ENCODE measurements at places on chromosomes 11 and 22.

DNA sequence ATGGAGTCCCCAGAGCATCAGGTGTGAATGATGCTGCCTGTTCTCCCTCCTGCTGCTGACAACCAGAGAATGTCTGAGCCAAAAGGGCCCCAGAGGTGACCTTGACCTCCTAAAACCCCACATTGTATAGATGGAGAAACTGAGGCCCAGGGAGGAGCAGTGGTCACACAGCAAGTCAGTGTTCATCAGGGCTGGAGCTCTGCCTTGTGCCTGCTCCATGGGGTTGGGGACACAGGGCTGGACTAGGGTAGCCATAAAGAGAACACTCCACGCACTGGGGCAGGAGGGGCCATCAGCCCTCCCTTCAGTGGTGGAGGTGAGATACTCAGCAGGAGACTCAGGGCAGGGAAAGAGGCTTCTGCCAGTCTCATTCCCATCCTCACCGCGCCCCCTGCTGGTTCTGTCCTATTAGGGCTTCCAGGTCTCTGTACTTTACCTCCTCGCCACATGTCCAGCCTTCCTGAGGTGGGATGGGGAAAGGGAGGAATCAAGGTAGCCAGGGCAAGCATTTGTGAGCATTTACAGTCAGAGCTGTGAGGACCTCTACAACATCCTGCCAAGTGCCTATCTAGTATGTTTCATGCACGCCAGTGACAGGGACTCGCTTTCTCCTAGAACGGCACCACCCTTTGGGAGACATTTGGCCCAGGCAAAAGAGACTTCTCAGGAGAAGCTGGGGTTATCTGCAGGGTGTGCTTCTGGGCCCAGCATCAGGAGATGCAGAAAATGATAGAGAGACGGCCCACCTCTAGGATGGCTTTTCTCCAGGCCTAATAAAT lies 43.2 kb downstream of the NEU3 start:
- DNase-seq, result peak; percentile 70

- DNase-seq, result no peak
These were observed 226.9 kb upstream of the B3GAT1 start for GRCh38 chr11:134638796-134639430.

- DNase-seq, result no peak
These were observed 4.5 kb downstream of the TMPRSS4 start for GRCh38 chr11:118081241-118081958.

DNA sequence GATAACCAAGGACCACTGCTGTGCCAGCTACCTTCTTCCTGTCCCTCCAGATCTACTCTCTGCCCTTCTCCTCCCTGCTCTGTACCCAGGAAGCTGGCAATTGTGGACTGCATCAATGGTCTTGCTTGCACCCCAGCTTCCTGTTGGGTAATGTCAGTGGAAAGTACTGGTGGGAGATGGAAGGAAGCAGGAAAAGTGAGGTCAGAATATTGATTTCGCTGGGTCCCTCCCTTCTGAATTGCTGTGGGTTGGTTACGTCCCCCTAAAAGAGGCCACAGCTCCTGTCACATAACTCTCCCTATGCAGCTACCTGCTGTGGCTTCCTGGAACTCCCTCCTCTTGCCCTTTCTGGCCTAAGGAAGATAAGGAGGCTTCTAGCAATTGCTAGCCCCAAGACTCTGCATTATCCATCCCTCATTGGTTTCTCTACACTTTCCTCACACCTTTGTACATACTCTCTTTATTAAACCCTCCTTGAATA lies 81.2 kb downstream of the RASSF10 start:
- DNase-seq, result no peak

GRCh38 chr22:33757041-33757801 lies 163.1 kb downstream of the LARGE1 start:
- no peak for DNase-seq

DNA sequence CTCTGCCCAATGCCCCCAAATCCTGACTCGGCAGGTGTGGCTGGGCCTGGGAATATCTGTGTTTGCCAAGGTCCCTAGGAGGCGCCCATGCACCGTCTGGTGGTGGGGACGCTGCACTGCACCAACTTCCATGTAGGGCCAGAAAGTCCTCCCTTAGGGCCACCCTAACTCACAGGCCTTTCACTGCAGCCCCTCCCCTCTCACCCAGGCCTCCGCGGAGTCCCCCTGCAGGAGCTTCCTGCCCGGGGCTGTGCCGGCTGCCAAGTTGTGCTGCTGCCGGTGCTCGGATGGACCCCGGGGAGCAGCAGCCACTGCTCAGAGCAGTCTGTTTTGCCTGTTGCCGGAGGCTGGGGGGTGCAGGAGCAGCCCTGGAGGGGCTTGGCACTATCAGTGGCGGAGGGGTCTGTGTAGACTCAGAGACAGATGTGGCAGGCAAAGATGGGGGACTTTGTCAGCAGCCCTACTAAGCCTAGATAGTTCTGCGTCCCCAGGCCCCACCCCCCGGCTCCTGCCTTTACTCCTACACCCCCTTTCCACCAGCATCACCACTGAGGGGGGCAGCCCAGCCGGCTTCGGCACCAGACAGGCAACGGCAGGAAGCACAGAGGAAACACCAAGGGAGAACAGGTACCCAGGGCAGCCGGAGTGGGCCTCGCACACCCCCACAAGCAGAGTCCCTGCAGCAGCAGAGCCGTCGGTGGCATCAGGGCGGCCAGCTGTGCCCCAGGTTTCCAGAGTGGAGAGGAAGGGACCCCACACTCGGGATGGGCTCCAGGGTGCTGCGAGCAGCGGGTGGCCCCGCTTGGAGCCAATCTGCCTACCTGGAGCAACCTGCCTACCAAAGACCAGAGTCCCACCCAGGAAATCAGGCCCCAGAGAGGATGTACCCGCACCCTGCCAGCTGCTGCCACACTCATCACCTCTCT lies 124.3 kb downstream of the TRIM29 start:
- no peak for DNase-seq

- no peak for DNase-seq
These were observed 2.1 kb downstream of the CLDN25 start for GRCh38 chr11:113781682-113782081.

- DNase-seq, result peak; percentile 57
These were observed 20.8 kb upstream of the TXNRD2 start for GRCh38 chr22:19962246-19962908.

GRCh38 chr11:118443590-118444218 lies 7.4 kb downstream of the KMT2A start:
- no peak for DNase-seq

GRCh38 chr22:21104126-21104691 lies 58.5 kb downstream of the LRRC74B start:
- no peak for DNase-seq

- no peak for DNase-seq
These were observed 200.6 kb downstream of the DBX1 start for GRCh38 chr11:19959648-19960059.

- DNase-seq, result no peak
These were observed 3.3 kb downstream of the RAB6A start for GRCh38 chr11:73757598-73757997.

- no peak for DNase-seq
These were observed 113.1 kb downstream of the RBFOX2 start for GRCh38 chr22:35915477-35916013.

DNA sequence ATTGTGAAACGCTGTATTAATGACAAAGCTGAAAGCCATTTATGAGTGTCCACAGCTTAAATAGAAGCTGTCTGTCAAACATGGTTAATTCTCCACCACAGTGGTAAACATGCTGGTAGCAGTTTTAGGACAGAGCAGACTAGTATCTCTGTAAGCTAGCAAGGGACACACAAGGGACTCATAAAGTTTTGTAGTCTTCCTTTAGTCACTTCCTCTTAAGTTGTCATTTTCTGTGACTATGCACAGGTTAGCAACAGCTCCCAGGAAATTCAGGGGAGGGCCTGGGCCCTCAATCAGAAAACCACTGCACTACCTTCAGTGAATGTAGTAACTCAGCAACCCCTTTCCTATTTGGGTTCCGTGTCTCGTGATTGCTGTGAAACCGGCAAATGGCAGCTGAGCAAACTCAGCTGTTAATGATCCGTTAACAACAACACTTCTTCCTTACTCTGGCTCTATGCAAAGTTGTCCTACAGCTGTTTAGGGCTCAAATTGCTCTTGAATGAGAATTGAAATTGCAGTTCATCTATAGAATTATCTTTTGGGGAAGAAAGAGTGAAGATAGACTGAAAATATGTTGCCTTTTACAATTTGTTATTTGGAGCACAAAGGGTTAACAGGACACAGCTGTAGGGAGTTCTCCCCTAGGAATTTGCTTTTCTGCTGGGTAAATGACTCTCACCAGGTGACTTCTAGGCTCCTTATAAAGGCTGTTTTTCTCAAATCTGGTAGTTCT lies at the start of gene MMP26:
Gene MMP26, plus strand, starts transcription at position 731 of the 736 bp plus-strand sequence.
- DNase-seq, result no peak

DNA sequence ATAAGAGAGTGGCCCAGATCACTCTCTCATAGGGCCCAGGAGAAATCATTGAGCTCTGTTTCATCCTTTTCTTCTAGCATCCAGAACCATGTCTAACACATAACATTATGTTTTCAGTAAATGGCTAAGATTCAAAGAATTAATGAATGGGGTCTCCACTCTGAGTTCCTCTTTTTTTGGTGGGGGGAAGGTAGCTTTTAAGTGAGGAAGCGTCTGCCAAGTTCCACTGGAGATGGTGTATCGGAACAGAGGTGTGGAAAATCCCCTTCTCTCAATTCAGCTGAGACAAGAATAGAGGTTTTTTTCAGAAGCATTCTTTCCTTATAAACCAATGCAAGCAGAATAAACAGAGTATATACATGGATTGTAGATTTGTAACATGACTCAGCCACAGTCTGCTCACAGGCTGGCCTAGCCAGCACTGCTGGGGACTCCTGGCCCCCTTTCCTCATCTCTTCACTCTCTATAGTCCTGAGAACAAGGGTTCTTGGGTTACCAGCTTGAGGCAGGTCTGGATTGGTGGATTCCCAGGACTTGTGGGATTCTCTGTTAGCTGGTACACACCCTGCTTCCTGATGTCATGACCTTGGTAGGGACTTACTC lies 97.2 kb downstream of the TRAF6 start:
- DNase-seq, result no peak

GRCh38 chr11:45365961-45366618 lies 79.9 kb upstream of the SYT13 start:
- no peak for DNase-seq

DNA sequence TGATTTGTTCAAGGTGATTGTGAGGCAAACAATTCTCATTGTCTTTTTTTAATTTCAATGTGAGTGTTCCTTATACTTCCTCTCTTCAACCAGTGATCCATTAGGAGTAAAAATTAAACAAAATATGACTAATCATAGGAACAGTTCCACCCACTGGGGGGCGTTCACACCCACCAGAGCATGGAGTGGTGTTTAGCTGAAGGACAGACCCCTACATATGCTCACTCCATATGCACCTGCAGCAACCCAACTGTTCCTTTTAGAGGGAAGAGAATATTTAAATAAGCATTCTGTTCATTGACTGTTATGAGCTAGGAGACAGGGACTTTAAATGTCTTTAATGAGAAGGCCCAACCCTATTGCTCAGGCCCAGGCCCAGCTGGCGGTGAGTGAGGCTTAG lies 78.7 kb upstream of the DRD2 start:
- DNase-seq, result no peak

DNA sequence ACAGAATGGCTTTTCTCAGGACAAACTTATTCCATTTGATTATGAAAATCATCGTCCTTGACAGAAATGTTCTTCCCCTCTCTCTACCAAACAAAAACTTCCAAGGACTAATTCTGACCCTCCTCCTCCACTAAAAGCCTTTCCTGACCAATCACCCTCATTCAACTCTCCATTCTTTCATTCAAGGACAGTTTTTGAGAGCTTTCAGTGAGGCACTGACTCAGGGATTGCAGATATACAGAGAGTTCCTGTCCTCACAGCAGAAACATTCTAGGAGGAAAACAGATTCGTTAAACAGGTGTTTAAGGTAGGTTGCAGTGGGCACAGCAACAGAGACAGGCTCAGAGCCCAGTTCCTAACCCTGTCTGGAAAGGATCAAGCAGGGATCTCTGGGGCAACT lies 41.5 kb downstream of the OR4D9 start:
- no peak for DNase-seq

- no peak for DNase-seq
These were observed 101.9 kb downstream of the WT1 start for GRCh38 chr11:32333320-32333991.

GRCh38 chr11:134288486-134288885 lies 12.3 kb downstream of the GLB1L3 start:
- no peak for DNase-seq

GRCh38 chr22:43967069-43967468 lies 11.8 kb downstream of the SAMM50 start:
- no peak for DNase-seq

DNA sequence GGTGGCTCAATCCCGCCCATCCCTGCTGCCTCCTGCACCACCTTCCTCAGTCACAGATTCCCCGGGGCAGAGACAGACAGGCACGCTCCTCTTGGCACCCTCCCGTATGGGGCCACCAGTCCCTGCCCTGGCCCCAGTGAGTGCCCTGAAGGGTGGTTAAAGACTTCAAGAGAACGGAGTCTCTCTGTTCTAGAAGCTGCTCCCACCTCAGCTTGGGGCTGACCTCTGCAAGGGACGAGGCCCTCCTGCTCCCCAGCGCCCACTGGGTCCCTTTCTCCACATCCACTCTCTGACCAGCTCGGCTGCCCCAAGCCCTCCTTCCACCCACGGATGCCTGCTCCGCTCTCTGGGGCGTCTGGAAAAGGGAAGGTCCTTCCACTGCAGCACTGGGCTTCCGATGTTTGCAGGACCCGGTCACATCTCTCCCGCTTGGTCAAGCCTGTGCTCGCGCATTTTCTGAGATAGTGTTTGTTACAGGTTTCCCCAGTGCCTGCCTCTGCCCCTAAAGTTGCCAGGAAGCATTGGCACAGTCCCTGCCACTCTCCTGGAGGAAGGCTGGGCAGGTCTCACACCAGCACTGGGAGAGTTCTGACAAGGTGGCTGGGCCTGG lies 1487.9 kb downstream of the TBC1D22A start:
- DNase-seq, result no peak

DNA sequence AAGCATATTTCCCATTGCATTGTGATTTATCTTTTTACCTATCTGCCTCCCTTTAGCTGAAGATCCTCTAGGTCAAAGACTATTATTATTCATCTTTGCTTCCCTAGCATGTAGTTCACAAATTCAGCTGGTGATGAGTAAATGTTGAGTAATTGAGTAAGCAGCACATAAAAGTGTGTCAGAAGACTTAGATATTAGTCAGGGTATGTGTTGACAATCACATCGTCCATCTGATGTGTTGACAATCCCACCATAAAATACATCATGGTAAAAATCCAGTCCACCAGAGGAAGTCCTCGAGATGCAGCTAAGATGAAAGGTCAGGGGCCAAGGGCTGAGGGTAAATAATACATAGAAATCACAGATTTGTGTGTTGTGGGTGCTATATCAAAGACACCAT lies 22.9 kb upstream of the ABTB2 start:
- no peak for DNase-seq

DNA sequence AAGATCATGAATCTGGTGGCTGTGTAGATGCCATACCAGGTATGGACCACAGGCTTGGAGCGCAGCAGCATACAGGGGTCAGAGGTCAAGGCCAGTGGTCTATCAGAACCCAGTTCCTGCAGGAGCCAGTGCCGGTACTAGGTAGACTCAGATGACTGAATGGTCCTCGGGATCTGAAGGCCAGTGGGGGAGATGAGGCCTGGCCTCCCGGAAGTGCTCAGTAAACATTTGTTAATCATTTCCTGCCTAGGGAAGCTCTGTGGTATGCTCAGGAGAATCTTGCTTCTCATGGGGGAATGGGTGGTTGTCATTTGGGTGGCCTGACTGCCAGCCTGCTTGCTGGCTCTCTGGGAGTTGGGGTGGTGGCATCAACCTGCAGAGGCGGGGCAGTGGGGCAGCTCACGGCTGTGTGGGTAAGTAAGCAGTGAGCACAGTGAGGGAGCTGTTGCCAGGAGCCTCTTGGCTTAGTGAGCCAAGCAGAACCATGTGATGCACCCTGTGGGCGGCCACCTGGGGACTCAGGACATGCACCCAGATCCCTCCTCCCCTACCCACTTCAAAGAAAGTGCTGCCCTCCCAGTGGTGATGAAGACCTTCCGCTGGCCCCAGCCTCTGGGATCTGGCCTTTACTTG lies 33.0 kb downstream of the PTPRJ start:
- peak; percentile 63 for DNase-seq

Measured in stimulated activated CD8-positive, alpha-beta memory T cell treated with anti-CD3 and anti-CD28 coated beads, Interleukin-2, amount 100 ng/mL, for 48 hours (primary cell).